ENCODE measurements at places on chromosomes 11 and 22.

- DNase-seq = no peak
These were observed 162.8 kb downstream of the BRD1 start for GRCh38 chr22:49664891-49665290.

- no peak for DNase-seq
These were observed 19.7 kb upstream of the NUP160 start for GRCh38 chr11:47867823-47868222.

DNA sequence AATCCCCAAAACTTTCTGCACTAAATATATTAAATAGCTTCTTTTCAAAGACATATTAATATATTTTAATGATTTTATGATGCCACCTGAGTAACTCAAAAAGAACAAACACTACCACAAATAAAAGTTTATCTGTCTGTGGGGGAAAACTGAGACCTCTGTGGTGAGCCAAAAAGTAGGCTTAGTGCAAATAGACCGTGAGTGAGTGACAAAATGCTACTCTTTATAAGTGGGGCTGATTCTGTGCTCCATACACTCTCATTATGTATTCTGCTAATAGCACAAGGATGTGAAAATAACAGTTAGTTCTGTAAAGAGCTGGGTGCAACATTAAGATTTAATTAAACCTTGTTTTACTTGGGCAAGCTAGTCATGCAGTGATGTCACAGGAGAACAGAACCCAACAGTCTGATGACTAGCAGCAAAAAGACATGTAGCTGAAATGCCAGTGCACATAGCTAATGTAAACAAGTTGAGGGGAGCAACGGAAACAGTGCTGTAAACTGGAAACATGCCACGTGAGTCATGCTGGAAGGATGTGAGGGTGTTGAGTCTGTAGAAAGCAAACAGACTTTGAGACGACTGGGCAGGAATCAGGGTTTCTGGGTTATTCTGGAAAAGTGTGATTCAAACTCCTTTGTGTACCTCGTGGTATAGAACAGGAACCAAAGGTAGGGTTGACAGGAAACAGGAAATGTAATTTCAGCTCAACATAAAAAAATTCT lies 1130.4 kb downstream of the LRRC4C start:
- DNase-seq = no peak

DNA sequence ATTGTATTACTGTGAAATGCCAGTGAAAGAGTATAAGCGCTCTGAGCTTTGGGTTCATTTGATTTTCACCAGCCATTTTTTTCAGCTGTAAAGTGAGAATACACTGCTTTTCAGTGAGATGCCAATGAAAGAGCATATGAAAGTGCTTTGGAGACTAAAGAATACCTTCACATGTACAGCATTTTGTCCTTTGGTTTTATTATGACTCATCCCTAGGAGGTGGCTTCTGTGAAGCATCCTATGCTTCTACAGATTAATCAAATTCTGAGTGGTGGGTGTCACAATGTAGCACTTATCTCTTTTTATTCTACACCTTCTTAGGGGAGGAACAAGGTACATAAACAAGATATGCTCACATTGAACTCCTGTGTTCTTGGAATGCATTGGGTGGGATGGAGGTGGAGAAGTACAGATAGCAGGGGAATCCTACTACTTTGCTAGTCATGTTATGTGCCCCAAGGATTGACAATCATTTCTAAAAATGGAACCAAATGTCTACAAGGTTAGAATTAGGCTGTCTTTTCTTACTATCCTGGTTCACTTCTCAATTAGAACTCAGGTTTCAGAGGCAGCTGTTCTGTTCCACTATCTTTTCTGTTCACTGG lies 18.7 kb downstream of the TRIM44 start:
- DNase-seq = no peak

- DNase-seq = peak; percentile 20
These were observed 3.7 kb upstream of the MUC5AC start for GRCh38 chr11:1153951-1154493.

DNA sequence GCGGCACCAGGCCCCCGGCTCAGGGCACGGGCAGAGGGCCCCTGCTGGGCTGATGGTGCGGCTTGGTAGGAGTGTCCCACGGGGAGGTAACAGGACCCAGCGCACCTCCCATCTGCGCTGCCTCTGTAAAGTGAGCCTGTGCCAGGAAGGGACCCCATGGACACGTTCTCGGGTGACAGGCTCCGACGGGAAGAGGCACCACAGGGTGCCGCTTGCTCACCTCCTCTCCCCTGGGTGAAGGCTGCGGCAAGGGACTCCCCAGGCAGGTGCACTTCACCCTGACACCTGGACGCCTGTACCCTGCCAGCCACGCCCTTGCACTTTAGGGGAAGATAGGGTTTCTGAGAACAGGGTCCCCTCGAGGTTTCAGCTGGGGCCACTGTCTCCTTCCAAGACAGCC lies 48.1 kb downstream of the SHANK2 start:
- no peak for DNase-seq

- DNase-seq = no peak
These were observed 515.3 kb downstream of the JRKL start for GRCh38 chr11:96905143-96905542.

GRCh38 chr11:99979042-99979441 lies 708.0 kb upstream of the ARHGAP42 start:
- DNase-seq = no peak

DNA sequence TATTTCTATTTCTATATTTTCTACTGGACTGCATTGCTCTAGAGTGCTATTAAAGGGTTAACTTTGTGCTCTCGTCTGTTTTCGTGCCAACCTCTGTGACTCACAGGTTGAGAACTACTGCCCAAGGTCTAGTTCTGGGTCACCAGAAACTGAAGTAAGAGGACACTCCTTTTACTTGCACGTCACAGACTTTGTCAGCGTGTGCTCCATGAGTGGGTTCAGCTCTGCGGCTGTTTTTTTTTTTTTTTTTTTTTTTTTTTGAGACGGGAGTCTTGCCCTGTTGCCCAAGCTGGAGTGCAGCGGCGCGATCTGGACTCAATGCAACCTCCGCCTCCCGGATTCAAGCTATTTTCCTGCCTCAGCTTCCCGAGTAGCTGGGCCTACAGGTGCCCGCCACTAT lies 49.8 kb downstream of the CLMP start:
- DNase-seq = no peak

- DNase-seq = no peak
These were observed 1.1 kb downstream of the CAVIN3 start for GRCh38 chr11:6319001-6319703.

DNA sequence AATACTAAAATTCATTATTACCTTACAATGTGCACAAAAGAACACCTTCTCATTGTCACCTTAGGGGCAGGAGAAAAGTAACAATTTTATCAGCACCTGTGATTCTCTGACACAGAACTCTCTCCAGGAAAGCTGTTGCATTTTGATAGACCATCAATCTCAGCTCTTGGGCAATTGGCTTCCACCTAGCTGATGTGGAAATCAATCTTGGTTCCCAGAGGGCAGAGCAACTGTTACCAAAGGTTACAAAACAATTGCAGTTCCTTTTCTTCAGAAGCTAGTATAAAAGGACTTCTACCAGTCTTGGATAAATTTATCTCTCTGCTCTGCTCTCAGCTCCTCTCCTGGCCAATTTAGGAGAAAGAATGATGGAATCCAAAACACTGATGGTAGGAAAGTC lies 157.8 kb upstream of the DDI1 start:
- DNase-seq = no peak

DNA sequence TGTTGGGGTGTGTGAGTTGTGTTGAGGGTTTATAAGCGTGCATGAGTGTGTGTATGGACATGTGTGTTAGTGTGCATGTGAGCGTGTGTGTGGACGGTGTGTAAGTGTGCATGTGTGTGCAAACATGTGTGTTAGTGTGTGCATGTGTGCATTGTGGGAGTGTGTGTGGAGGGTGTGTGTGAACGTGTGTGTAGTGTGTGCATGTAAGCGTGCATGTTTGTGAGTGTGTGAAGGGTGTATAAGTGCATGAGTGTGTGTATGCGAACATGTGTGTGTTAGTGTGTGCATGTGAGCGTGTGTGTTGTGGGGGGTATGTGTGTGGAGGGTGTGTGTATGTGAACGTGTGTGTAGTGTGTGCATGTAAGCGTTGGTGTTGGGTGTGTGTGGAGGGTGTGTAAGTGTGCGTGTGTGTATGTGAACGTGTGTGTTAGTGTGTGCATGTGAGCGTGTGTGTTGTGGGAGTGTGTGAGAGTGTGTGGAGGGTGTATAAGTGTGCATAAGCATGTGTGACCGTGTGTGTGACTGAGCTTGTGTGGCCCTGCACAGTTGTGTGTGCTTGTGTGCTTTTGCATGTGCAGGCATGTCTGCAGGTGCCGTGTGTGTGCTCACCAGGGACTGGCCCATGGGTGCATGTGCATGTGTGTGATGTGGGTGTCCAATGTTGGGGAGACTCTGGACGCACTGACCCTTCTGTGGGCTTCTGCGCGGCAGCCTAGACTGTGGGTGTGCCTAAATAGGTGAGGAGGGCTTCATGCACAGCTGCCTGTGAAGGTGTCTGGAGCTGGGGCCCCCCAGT lies 866.2 kb downstream of the TBC1D22A start:
- DNase-seq = no peak

- no peak for DNase-seq
These were observed 783 bp upstream of the ANKRD54 start for GRCh38 chr22:37844904-37845329.

- DNase-seq = no peak
These were observed 167.2 kb downstream of the FAT3 start for GRCh38 chr11:92391808-92392207.

GRCh38 chr11:43547430-43547831 lies 133.1 kb upstream of the HSD17B12 start:
- no peak for DNase-seq

DNA sequence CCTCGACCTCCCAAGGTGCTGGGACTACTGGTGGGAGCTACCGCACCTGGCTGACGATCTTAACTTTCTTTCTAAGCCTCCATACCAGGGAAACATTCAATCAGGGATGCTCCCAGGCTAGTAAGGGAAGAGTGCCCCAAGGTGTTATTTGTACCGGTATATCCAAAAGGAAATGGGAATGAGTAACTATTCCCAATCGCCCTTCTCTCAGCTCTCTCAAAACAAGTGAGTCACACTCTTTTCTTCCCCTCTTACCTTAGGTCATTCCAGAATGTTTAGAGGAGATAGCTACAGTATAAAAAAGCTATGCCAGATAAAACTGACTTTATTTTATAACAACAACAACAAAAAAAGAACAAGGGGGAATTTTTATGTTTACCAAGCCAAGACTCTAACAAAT lies 13.7 kb downstream of the DCDC1 start:
- no peak for DNase-seq

- DNase-seq = no peak
These were observed 847 bp downstream of the ME3 start for GRCh38 chr11:86671531-86672006.

- no peak for DNase-seq
These were observed 851 bp downstream of the SYT8 start for GRCh38 chr11:1835671-1836010.

DNA sequence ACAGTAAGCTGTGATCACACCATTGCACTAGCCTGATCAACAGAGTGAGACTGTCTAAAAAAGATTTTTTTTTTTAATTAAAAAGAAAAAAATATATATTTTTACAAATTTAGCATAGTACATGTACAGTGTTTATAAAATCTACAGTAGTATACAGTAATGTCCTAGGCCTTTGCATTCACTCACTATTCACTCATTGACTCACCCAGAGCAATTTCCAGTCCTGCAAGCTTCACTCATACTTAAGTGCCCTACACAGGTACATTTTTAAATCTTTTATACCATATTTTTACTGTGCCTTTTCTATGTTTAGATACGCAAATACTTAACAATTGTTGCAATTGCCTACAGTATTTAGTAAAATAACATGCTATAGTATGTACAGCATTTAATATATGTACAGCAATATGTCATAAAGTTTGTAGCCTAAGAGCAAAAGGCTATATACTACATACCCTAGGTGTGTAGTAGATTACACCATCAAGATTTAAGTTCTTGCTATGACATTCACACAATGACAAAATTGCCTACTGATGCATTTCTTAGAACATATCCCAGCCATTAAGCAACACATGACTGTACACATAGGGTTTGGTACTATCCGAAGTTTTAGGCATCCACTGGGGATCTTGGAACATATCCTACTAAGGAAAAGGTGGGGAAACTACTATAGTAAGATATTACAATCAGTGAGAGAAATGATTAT lies 22.8 kb downstream of the PIK3C2A start:
- DNase-seq = no peak

DNA sequence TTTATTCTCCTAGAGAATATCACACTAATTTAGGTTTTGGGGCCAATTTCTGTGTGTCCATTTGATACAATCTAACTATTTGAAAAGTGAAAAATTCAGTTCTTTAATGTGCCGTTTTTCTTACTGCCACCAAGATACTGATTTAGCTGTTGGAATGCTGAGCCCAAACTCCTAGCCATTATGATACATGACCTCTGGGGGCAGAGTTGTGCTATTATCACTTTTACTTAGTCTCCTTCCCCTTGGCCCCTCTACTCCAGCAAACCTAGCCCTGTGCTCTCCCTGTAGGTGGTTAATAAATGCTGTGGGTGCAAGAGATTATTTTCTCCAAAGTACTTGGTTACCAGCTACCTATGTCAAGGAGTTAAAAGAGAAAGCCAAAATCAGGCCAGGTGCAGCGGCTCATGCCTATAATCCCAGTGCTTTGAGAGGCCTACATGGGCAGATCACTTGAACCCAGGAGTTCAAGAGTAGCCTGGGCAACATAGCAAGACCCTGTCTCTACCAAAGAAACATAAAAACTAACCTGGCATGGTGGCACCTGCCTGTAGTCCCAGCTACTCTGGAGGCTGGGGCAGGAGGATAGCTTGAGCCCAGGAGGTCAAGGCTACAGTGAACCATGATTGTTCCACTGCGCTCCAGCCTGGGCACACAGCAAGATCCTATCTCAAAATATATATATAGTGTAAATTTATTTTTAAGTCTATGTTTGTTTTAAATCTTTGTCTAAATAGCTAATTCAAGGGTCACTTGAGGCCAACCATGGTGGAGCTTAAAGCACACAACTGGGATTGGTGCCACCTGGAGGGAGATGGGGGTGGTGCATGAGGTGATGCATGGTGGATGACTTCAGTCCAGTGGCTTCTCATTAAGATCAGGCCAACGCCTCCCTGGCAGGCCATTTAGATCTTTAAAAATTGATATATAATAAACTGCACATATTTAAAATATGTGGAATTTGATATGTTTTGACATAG lies 193.2 kb upstream of the PLET1 start:
- DNase-seq = peak; percentile 31

DNA sequence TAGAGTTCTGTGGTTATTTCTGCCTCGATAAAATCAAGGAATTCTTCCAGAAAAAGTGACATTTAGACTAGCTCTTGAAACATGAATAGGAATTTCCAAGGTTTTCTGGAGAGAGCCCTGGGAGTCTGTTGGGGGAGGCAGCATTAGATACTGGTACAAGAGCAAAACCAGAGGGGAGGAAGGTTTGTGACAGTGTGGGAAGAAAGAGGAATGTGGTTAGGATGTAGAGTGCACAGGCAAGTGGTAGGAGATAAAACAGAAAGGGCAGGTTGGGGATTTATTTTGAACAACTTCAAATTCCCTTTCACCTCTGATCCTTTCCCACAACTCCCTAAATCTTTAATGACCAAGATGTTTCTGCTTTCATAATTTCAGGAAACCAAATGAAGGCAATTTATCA lies 588.4 kb downstream of the METTL15 start:
- DNase-seq = no peak

- DNase-seq = no peak
These were observed 76.5 kb downstream of the NAT10 start for GRCh38 chr11:34181856-34182405.

- no peak for DNase-seq
These were observed 468 bp downstream of the PATL1 start for GRCh38 chr11:59668188-59668949.

- DNase-seq = no peak
These were observed 3.0 kb upstream of the MYBPC3 start for GRCh38 chr11:47355283-47356128.

GRCh38 chr11:92697461-92698312 lies 271.8 kb upstream of the MTNR1B start:
- DNase-seq = no peak

GRCh38 chr11:24591283-24591682 lies 94.4 kb downstream of the LUZP2 start:
- DNase-seq = no peak
